Activated CD4-positive, alpha-beta T cell treated with anti-CD3 and anti-CD28 coated beads for 24 hours (primary cell): ENCODE measurements at places on chromosomes 1 and 21.

GRCh38 chr1:90402893-90403849 lies 313.9 kb downstream of the BARHL2 start:
- DNase-seq = no peak

GRCh38 chr21:31164713-31165694 lies 126.7 kb upstream of the KRTAP19-8 start:
- no peak for DNase-seq

GRCh38 chr1:13824626-13825025 lies 124.6 kb downstream of the PRDM2 start:
- DNase-seq = no peak

- DNase-seq = no peak
Observed at GRCh38 chr1:166029196-166029945, 137.4 kb downstream of the FAM78B start.

DNA sequence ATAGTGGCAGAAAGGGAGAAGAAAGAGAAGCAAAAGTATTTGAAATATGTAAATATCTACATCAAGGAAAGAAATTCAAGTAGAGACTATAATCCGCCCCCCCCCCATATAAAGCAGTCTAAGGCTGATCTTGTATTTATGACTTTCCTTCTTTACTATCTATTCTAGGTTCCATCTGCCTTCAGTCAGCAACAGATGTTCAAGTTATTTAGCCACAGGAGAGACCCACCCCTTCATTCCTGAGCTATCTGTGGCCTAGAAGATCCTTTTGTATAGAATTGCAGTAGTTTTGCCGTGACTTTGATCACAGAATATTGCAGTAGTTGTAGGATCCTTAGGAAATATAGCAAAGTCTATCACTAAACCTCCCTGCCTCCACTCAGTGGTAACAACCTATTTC lies 10.7 kb upstream of the BSDC1 start:
- no peak for DNase-seq

DNA sequence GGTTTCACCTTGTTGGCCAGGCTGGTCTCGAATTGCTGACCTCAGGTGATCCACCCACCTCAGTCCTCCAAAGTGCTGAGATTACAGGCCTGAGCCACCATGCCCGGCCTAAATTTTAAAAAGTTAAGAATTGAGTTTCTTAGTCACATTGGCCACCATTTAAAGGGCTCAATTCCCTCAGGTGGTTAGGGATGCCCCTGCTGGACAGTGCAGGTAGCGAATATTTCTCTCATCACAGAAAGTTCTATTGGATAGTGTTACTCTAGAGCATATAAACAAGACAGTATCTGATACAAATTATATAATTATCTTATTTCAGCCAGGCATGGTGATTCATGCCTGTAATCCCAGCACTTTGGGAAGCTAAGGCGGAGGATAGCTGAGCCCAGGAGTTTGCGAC lies 320.2 kb downstream of the ZP4 start:
- DNase-seq = no peak

GRCh38 chr1:201142849-201143725 lies 11.2 kb downstream of the TMEM9 start:
- DNase-seq = no peak

- DNase-seq = no peak
Observed at GRCh38 chr1:109959974-109960744, 24.4 kb upstream of the AHCYL1 start.

- DNase-seq = no peak
Observed at GRCh38 chr1:92168657-92169056, 49.1 kb upstream of the C1orf146 start.

- no peak for DNase-seq
Observed at GRCh38 chr1:40974945-40975344, 4.6 kb upstream of the CTPS1 start.

DNA sequence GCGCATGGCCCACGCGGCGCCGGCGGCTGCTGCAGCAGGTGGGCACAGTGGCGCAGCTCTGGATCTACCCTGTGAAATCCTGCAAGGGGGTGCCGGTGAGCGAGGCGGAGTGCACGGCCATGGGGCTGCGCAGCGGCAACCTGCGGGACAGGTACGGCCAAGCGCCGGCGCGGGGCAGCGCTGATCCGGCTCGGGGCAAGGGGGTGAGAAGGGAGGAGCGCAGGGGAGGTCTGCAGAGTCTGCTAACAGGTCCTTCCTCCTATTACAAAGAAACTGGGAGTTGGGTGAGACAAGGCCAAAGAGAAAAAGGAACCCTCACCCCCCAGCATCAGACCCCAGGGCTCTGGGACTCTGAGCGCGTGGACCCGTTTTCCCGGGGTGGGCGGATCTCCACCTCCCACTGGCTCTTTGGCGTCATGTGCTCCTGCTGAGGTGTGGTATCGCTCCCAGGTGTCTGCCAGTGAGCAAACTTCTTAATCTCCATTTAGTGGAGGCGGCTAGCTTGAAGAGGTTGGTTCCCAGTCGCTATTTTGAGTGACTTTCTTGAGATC lies 431 bp downstream of the MTARC1 start:
- DNase-seq = no peak

- no peak for DNase-seq
Observed at GRCh38 chr1:160022330-160023310, 9.2 kb downstream of the PIGM start.

DNA sequence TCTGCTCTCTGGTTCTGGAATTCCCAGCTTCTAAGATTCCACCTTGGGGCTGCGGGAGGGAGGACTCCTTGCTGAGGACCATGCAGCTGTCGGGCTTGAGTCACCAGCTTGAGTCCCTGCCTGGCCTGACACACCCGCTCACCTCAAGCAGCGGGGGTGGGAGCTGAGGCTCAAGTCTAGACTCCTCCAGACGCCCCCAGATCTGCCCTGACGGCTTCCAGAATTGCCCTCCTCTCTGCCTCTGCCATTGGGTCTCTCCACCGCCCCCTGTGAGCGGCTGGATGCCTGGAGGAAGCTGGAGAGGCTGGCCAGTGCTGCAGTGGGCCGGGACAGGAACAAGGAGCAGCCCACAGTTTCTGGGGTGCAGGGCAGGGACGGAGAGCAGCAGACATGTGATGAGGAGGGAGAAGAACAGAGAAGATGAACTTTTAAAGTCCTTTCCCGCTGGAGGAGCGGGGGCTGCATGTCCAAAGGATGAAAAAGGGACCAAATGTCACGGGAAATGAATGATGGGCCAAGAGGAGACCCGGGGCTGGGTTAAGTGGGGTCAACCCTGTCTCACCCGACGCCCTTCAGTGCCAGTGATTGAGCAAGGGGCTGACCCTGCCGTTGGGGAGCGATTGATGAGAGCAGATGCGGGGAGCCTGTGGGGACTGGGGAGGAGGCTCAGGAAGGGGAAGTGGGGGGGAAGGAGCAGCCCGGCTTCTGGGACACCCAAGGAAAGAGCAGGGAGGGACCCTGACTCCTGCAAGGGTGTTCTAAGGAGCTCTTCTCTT lies 13.5 kb downstream of the CRABP2 start:
- DNase-seq = no peak

- DNase-seq = no peak
Observed at GRCh38 chr1:160726114-160726497, 12.9 kb upstream of the SLAMF7 start.

DNA sequence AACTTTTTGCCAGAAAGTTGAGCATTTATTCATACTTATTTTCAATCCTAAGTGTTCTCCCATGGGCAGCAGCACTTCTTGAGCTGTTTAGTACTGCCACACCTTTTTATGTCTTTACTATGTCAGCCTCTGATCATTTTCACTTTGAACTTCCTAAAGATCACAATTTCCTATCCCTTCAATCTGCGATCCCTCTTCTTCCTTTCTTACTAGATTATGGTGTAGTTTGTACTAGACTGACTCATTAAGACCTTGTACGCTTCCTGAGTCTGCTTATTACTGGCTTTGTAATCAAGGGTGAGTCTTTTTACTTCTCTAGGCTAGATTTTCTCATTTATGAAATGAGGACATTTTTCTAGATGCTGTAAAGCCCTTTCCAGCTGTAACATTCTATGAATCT lies 55.1 kb downstream of the LRIG2 start:
- DNase-seq = no peak

- DNase-seq = no peak
Observed at GRCh38 chr1:28028873-28029654, 59.3 kb downstream of the EYA3 start.

DNA sequence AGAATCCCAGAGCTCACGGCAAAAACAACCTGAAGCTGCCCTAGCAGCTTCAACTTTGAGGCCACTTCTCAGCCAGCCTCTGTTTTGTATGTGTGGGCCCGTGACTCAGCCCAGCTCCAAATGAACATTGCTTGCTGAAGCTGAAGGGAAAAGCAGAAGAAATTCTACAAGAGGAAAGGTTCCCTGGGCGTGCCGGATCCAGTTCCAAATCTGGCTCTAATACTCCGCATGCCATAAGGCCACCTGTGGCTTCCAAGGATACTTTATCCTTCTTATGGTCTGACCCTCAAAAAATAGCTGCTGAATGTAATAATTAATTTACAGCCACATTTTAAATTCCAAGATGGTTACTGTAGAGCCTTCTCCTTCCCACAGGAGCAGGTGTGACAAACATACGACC lies 24.3 kb downstream of the TSPAN2 start:
- DNase-seq = no peak

GRCh38 chr1:21902026-21903012 lies 34.8 kb downstream of the HSPG2 start:
- DNase-seq = no peak

DNA sequence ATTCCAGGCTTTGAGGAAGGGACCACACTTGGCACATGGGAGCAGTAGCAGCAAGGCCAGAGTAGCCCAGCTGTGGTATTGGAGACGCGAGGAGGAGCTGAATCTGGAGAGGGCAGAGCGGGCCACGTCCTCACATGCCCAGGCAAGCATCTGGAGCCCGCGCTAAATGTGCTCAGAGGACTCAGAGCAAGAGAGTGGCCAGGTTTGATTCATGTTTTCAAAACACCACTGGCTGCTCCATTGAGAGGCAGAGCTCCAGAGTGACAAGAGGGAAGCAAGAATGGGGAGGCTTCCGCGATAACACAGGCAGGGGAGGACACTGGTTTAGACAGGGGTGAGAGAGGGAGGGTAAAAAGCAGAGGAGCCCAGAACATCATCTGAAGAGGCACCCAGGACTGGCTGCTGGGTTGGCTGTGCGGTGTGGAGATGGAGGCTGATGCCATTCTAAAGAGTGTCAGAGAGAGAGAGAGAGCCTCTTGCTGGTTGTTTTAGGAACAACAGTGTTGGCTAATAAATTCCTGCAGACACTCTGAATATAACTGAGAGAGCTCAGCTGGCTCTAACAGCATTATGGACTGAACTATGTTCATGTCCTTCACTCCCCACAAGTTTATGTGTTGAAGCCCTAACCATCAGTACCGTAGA lies 32.3 kb downstream of the RCAN1 start:
- DNase-seq = no peak

DNA sequence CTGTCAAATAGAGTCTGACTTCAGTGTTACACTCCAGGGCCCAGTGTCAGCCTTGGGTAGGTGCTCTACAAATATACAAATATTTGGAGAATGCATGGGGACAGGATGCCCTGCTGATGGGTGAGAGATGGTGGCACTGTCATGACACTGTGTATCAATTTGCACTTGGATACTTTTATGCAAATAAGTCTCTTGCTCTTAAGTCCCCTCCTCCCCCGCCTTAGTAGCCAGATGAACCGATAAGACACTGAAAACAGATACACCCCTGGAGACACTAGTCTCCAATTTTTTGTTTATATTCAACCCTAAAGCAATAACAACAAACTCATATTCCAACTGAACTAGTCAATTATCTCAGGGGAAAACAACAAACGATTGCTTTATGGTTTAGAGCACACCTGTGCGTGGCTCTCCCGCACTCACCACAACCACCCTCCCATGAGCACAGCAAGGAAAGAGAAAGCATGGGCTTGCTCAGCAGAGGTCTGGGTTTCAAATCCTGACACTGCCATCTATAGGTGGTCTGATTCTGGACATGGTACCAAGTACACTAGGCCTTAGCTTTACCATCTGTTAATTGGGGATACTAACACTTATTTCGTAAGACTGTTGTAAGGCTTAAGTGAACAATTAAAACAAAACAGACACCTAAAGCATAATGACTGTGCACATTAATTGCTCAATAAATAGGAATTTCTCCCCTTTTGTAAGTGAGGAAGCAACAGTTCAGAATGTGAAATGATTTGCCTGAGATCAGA lies 50.3 kb downstream of the HIVEP3 start:
- DNase-seq = no peak

- DNase-seq = no peak
Observed at GRCh38 chr21:44071359-44072104, 35.7 kb upstream of the PWP2 start.

DNA sequence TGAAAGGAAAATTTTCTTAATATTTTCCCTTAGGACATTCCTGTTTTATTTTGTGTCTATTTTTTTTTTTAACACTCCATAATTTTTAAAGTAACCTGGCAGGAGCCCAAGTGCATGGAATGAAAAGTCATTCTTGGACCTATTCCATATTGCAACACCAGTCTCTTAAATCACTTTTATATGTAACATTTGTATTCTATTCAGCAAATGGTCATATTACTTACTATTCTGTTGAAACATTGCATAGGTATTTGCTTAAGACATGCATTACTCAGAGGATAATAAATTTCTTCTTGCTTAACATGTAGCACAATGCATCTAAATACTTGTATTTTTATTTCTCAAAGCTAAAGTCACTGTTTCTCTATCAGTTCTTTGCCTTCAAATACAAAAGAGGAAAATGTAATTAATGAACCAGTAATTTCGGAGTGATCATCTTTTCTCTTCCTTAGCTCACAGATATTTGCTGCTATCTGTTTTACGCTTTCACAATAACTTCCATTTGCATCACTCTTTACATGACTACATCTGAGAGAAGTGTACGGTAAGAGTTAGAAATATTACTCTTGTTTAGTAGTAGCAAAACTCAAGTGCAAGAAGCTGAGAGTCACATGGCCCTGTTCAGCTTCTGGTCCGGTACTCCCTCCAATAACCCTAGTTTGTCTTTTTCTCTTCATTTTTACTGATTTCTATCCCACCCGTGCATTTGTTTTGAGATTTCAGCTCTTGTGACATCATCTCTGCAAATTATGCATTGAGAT lies 394.8 kb downstream of the USP25 start:
- no peak for DNase-seq

GRCh38 chr1:6275826-6276782 lies 15.2 kb upstream of the GPR153 start:
- no peak for DNase-seq

DNA sequence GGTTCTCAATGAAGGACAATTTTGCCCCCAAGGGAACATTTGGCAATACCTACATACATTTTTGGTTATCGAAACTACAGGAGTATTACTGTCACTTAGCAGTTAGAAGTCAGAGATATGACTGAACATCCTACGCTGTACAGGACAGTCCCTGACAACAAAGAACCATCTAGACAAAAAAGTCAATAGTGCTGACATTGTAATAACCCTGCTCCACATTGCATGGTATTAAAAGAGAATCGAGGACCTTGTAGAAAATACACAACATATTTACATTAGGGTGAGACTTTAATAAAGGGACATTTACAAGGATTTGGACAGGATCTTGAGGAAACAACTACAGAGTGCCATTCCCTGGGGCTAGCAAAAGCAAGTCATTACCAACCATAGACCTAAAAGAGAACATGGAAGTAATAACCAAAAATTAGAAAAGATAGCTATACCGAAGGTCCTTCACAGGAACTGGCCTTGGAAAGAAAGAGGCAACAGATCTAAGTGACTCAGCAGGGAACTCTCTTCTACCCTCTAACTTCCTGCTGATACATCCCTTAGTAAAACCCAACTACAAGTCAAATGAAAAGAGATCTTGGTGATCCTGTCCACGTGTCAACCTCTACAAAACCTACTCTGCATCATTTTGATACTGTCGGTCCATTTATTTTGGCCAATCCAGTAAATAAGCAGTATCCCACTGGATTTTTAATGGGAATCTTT lies 40.2 kb downstream of the ANGPTL3 start:
- DNase-seq = no peak

- DNase-seq = no peak
Observed at GRCh38 chr1:164524810-164525209, 34.2 kb upstream of the PBX1 start.
